ENCODE measurements at places on chromosomes 12 and 14. TPM values are rescaled to one million over a fixed set of nuclear protein-coding genes. Genes with fewer than 3 reads are reported as not detected.

Gene POTEG
- not detected for polyA plus RNA-seq

DNA sequence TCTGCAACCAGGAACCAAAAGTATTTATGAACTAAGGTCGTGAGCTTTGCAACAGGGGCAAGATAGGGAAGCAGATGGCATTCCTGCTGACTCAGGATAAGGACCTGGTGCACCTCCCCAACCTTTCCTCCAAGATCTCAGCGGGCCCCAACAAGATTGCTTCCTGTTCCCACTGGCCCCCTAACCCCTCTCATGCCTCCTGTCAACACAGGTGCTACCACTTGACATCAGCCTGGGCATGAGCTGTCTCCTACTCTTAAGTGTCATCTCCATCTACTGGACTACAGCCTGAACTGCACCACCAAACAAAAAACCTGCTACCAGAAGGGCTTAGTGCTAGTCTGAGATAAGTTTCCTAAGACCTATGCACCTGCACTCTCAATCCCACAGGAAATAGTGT is 32.7 kb downstream of the MED6 start:
- peak; percentile 10 for DNase-seq

Gene PRIMA1
- not detected for polyA plus RNA-seq

DNA sequence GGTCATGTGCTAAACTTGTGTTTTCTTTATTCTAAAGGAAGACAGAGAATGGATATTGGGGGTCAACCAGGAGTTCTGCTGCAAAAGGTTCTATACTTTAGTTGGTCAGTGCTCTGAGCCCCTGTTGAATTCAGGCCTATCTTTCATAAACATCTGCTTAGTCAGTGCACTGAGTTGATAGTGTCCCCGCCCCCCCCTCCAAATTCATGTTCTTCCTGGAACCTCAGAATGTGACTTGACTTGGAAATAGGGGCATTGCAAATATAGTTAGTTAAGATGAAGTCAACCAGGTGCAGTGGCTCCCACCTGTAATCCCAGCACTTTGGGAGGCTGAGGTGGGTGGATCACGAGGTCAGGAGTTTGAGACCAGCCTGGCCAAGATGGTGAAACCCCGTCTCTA is 23.3 kb downstream of the CHST11 start:
- peak; percentile 77 for DNase-seq

GRCh38 chr12:5830111-5830510 is 114.9 kb downstream of the ANO2 start:
- no peak for DNase-seq

DNA sequence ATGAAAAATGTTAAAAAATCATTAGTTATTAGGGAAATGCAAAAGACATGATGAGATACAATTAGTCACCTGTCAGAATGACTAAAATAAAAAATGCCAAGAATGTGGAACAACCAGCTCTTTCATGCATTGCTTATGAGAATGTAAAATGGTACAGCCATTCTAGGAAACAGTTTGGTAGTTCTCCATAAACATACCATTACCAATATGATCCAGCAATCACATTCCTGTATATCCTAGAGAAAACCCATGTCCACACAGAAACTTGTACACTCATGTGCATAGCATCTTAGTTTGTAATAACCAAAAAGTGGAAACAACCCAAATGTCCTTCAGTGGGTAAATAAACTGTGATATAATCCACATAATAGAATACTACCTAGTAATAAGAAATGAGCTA is 245.7 kb downstream of the FUT8 start:
- no peak for DNase-seq

Gene DCAF5
- polyA plus RNA-seq: 15.1 TPM

Gene DEGS2
- 2.7 TPM for polyA plus RNA-seq

DNA sequence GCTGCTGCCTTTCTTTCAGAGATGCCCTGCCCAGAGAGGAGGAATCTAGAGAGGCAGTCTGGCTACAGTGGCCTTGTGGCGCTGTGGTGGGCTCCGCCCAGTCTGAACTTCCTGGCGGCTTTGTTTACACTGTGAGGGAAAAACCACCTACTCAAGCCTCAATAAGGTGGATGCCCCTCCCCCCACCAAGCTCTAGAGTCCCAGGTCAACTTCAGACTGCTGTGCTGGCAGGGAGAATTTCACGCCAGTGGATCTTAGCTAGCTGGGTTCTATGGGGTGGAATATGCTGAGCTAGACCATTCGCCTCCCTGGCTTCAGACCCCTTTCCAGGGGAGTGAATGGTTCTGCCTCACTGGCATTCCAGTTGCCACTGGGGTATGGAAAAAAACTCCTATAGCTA is 25.6 kb downstream of the SPATA7 start:
- DNase-seq: no peak

GRCh38 chr14:54848910-54849309 is 53.7 kb downstream of the GCH1 start:
- DNase-seq: no peak

DNA sequence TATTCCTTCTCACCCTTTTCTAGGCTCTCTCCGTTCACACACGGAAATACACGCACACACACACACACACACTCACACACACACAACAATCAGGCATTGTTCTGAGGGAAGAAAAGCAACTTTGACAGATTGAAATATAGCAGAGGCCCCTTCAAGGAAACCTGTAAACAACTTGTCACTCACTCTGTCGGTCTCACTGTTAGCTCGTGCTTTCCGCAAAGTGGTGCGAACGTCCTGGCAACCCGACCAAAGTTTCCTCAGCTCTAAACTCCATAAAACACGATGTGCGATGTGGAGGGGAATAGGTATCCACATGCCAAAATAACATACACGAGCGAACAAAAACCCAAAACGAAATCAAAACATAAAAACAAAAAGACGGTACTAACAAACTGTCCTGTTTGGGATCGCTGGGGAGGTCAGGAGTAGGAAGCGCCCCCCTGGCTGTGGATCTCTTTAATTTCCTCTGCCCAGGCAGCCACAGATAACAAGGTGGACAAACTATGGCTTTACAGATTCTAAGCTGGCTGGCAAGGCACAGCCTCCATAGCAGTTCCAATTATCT is 822 bp upstream of the SOX5 start:
- no peak for DNase-seq

GRCh38 chr14:61889914-61890351 is 127.7 kb downstream of the SNAPC1 start:
- no peak for DNase-seq

DNA sequence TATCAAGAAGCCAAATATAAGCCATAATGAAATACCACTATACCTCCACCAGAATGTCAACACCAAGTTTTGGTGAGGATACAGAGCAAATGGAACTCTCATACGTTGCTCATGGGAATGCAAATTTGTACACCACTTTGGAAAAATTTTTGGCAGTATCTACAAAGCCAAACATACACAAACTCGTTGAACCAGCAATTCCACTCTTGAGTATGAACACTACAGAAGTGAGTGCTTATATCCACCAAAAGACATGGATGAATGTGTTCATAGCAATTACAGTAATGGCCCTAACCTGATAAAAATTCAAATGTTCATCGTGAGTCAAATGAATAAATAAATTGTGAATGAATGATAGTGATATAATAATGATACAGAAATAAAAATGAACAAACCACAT is 24.8 kb downstream of the C12orf71 start:
- no peak for DNase-seq

DNA sequence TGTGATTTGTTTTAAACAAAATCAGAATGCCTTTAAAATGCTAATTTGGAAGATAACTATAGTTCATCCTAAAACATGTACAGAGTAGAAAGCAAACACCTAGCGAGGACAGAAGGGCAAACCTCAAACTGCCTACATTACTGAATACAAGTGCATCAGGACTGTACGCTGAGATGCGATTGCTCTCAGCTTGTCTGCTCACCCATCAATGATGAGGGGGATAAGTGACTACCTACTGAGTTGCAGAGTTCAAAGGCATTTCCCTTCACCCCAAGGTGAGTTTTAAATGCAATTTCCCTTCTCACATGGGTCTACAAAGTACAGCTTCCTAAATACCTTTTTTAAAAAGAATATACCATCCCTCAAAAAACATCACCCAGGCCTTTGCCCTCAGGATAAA is 52.9 kb downstream of the PHLDA1 start:
- no peak for DNase-seq

DNA sequence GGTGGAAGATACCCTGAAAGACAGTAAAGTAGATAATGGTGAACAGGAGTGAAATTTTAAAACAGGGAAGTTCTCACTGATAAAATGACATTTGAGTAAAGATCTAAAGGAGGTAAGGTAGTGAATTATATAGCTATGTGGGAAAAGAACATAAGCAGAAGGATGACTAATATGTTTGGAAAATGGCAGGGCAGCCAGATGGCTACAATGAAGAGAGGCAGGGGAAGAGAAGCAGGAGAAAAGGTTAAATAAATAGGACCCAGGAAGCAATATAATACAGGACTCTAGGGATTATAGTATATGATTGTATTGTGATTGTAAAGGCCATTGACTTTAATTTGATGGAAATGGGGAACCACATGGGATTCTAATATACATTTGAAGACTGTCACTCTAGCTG is 33.0 kb downstream of the SCFD1 start:
- DNase-seq: no peak

Gene CIROP
- polyA plus RNA-seq: not detected

Gene TAS2R8
- not detected for polyA plus RNA-seq

Gene COX8C
- polyA plus RNA-seq: not detected

DNA sequence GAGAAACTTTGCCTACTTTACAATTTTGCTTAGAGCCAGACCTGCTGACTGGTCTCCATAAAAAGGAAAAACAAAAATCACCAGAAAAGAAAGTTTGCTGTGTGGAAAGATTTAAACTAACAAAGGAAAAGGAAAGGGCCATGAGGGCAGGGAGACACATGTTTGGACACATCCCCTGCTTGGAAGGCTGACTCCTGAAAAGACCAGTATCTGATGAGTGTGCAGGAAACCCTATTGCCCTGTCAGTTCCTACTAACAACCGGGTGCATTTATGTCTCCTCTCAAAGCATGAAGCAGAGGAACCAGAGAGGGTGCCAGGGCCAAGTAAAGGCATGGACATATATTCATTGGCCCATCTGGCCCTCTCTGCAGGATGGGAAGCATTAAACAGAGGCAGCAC is 7.0 kb upstream of the STAB2 start:
- no peak for DNase-seq

Gene CS
- polyA plus RNA-seq: 122 TPM

- DNase-seq: peak; percentile 7
Observed at GRCh38 chr12:61993734-61994345, 266.4 kb upstream of the USP15 start.

Gene RDH16
- 0.52 TPM for polyA plus RNA-seq

DNA sequence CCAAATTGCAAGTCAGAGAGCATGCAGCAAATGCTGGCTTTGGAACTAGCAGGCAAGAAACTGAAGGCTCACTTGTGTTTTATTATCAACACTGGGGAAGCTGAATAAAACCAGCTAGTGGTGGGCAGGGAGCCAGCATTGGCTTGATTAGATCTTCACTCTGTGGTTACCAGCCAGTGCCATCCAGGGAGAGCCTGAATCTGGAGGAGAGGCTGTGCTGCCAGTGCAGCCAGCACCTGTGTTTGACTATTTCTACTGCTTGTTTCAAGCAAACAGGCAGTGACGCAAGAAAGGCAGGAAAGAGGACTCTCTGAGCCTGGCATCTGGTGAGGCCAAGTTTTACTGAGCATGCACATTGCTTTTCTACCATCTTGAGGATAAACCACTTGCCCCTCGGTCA is 247.0 kb downstream of the PHLDA1 start:
- no peak for DNase-seq

DNA sequence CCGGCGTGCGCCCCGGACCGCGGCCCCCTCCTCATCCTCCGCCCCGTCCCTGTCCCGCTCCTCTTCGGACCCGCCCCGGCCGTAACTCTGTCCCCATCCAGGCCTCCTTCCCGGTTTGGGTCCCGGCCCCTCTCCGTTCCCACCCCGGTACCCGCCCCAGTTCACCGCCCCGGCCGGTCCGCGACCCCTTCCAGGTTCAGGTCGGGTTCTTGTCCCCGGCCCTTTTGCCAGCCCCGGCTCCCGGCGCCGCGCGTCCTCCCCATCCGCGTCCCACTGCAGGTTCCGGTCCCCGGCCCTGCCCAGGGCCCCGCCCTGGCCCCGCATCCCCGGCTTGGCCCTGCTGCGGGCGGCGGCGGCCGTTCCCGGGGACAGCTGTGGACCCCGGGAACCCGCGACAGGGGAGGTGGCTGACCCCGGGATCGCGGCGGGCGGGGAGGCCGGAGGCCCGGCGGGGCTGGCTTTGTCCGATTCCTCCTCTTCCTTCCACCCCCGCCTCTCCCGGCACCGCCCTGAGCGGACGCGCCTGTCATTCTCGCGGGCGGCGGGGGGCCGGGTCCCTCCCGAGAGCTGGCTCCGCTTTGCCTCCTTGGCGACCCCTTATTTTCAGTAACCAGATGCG is 601 bp downstream of the KLC1 start:
- DNase-seq: no peak

GRCh38 chr12:24738441-24738840 is 210.5 kb downstream of the BCAT1 start:
- no peak for DNase-seq
